ENCODE measurements at places on chromosomes 12 and 14. TPM values are rescaled to one million over a fixed set of nuclear protein-coding genes. Genes with fewer than 3 reads are reported as not detected.

GRCh38 chr12:9957834-9958233 is 13.4 kb upstream of the CLEC12A start:
- H3K36me3 ChIP-seq, result no peaks in the 10 kb centered on the region
- no peak for DNase-seq
- no peak overlapping the region for H3K27ac ChIP-seq
- no peak overlapping the region for H3K4me3 ChIP-seq
- H3K27me3 ChIP-seq, result no peaks in the 10 kb centered on the region
- no peaks in the 10 kb centered on the region for H3K4me1 ChIP-seq

- no peaks in the 10 kb centered on the region for H3K27me3 ChIP-seq
- H3K27ac ChIP-seq, result peak overlapping the region; percentile 99
- no peak for DNase-seq
- H3K36me3 ChIP-seq, result peaks cover 14% of the 10 kb centered on the region
Observed at GRCh38 chr12:49129332-49130150, 1.7 kb downstream of the TUBA1B start.

DNA sequence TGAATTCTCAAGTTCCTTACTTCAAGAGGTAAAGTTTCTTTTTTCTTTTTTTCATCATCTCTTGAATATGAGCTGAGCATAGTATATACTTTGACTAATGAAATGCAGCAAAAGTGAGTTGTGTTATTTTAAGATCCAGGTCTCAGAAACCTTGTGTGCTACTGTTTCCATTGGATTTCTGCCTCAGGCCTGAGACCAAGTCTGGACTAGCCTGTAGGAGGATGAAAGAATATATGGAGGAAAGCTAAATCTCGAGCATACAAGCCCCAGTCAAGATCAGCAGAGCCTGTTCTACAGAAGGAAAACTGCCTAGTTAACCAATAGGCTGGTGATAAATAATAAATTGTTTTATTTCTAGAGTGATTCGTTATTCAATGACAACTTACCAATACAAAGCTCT is 652.5 kb downstream of the C12orf50 start:
- H3K27ac ChIP-seq, result no peak overlapping the region
- DNase-seq, result no peak
- H3K27me3 ChIP-seq, result no peaks in the 10 kb centered on the region
- H3K4me1 ChIP-seq, result no peaks in the 10 kb centered on the region
- no peaks in the 10 kb centered on the region for H3K36me3 ChIP-seq

DNA sequence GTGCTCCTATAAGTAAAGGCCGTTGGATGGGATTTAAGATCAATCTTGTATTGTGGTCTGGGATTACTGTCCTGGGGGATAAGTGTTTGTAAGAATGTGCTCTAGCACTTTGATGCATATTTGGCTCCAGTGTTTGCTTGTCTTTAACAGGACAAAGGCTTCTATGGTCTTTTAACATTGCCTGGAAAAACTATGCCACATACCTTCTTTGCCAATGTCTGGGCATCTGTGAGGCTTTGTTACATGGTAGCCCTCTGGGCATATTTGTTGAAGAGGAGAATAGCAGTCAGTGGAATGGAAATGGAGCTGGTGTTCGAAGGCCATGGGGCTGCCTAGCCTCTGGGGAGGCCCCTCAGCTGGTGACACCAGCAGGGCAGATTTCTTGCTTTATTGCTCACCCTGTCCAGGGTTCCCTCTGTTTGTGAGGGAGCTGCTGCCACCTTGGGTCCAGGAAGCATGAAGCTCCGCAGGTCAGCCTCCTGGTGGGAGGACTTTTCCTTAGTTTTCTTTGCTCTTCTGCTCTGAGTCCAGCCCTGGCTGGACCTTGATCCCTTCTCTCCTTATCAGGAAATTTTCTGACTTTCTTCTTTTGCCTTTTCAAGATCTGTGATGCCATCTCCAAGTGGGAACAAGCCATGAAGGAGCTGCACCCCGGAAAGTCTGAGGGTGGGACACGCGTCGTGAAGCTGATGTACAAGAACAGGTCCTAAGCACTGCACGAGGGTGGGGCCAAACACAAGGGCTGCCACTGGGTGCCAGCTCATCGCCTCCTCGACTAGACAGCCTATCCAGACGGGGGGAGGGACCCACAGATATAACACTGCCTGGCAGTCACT is 19.5 kb downstream of the PIGH start:
- H3K4me1 ChIP-seq, result no peaks in the 10 kb centered on the region
- DNase-seq, result no peak
- H3K27me3 ChIP-seq, result no peaks in the 10 kb centered on the region

DNA sequence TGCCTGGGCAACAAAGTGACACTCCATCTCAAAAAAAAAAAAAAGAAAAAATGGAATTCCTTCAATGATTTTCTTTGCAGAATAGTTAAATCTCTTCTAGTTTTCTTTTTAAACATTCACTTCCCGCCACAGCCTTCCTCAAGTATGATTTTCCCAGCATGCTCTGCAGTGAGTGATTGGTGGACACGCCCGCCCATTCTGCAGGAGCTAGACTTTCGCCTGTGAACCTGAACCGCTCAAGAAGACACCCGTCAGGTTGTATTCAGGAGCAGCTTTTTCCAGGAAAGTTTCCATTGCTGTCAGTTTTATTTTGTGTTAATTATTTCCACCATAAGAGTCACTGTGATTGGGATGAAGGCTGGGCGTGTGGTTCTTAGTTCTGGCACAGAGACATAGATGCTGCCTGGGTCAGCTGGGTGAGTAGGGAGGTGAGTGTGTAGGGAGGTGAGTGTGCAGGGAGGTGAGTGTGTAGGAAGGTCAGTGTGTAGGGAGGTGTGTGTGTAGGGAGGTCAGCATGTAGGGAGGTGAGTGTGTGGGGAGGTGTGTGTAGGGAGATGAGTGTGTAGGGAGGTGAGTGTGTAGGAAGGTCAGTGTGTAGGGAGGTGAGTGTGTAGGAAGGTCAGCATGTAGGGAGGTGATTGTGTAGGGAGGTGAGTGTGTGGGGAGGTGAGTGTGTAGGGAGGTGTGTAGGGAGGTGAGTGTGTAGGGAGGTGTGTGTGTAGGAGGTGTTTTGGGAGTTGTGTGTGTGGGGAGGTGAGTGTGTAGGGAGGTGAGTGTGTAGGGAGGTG is 76.2 kb downstream of the KIF26A start:
- no peaks in the 10 kb centered on the region for H3K4me1 ChIP-seq
- no peak overlapping the region for H3K27ac ChIP-seq
- no peak overlapping the region for H3K4me3 ChIP-seq
- no peak for DNase-seq

- H3K4me3 ChIP-seq, result no peak overlapping the region
- H3K36me3 ChIP-seq, result no peaks in the 10 kb centered on the region
- no peaks in the 10 kb centered on the region for H3K27me3 ChIP-seq
- H3K4me1 ChIP-seq, result peaks cover 3% of the 10 kb centered on the region
- no peak for DNase-seq
Observed at GRCh38 chr12:47714826-47715386, 9.1 kb upstream of the RPAP3 start.

Gene KRT80
- total RNA-seq, result 51.5 TPM

GRCh38 chr12:64993461-64993860 is 127.6 kb downstream of the WIF1 start:
- H3K4me1 ChIP-seq, result no peaks in the 10 kb centered on the region
- H3K27ac ChIP-seq, result no peak overlapping the region
- peaks cover 20% of the 10 kb centered on the region for H3K27me3 ChIP-seq
- no peak for DNase-seq
- H3K36me3 ChIP-seq, result no peaks in the 10 kb centered on the region

DNA sequence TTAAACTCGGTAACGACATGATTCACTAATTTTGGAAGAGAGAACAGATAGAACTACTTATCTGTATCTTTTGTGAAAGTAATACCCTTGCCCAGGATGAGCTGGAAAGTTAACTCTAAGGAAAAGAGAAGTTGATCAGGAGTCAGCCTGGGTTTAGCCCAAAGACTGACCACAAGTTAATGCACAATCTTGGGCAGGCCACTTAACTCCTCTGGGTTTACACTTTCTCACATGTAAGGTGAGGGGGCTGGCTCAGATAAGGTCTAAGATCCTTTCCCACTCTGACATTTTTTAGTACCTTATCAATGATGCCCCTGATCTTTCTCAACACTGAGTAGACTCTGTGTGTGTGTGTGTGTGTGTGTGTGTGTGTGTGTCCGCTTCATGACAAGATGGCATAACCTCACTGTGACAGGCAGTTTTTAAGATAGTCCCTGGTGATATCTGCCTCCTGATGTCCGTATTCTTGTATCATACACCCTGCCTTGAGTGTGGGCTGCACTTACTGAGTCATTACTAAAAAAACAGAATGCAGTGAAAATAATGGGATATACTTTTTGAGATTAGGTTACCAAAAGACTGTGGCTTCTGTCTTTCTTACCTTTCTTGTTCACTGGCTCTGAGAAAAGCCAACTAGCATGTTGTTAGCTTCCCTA is 56.2 kb upstream of the CCDC198 start:
- H3K36me3 ChIP-seq, result no peaks in the 10 kb centered on the region
- H3K4me1 ChIP-seq, result no peaks in the 10 kb centered on the region
- no peak overlapping the region for H3K4me3 ChIP-seq
- no peaks in the 10 kb centered on the region for H3K27me3 ChIP-seq

DNA sequence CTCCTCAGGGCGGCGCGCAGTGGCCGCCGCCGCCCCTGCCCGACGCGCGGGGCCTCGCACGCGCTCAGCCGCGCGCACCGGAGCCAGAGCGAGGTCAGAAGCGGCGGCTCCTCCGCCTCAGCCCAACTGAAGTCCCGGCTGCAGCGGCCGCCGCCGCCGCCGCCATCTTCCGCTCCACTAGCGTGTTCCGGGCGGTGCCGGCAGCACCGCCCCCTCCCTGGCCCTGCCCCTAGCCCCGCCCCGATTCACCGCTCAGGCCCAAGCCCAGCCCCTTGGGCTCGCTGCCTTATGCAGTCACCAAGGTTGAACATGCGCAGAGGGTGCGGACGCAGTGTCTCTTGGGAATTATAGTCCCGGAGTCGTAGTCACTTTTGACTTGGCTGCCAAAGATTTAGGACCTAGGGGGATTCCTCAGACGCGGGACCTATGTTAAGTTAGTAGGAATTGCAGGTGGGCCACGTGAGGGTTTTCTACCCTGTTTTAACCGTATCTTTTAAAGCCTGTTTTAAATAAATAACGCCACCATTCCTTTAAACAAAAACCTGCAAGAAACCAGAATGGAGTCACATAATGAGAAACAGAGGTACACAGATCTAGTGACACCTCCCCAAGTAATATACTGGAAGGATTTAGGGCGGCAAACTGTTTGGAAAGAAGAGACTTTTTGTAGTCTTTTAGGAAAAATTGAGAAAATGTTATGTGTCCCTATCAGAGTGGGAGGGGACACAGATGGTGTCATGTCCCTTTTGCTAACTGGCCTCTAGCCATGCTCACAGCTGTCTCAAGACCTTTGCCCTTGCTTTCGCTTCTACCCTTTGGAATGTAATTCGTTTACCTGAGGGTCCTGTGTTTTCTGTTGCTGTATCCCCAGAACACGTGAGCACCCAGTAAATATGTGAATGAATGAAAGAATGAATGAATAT is at the start of gene PPTC7:
TSS of gene PPTC7 (minus strand) at position 182 of the 923 bp plus-strand sequence. CDS start 287 bp downstream, outside the sequence.
- no peaks in the 10 kb centered on the region for H3K27me3 ChIP-seq
- H3K4me1 ChIP-seq, result peaks cover 18% of the 10 kb centered on the region
- H3K27ac ChIP-seq, result peak within 1 kb of the TSS; percentile 72
- peak within 1 kb of the TSS; percentile 89 for H3K4me3 ChIP-seq

Gene CDKN1B
- total RNA-seq, result 25.9 TPM

- no peak for DNase-seq
- no peaks in the 10 kb centered on the region for H3K27me3 ChIP-seq
- no peak overlapping the region for H3K4me3 ChIP-seq
- H3K27ac ChIP-seq, result no peak overlapping the region
- H3K36me3 ChIP-seq, result no peaks in the 10 kb centered on the region
- H3K4me1 ChIP-seq, result no peaks in the 10 kb centered on the region
Observed at GRCh38 chr12:50882563-50882962, 39.8 kb downstream of the TMPRSS12 start.

DNA sequence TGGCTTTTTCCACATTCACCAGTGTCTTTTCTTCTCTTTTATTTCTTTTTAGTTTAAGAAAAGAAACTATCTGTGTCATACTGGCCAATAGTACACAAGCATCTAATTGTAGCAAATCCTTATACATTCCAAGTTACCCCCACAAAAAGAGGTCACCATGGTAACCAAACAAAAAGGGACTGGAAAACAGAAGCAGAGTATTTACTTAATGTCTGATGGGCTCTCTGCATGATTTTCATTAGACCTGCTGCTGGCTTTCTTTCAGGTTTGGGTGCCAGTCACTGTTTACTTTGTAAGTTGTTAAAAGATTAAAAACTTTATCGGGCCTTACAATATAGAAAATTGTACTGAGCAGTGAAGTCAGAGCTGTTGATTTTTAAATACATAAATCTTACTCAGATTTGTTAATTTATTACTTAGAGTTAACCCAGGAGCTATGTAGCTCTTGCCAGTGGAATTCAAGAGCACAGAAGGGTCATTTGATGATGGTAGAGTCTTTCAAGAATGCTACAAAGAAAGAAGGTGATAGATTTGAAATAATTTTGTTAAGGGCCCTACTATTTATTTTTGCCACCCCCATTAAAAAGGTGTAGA is 123.9 kb downstream of the BRMS1L start:
- H3K27me3 ChIP-seq, result peaks cover 3% of the 10 kb centered on the region
- no peaks in the 10 kb centered on the region for H3K4me1 ChIP-seq
- no peaks in the 10 kb centered on the region for H3K36me3 ChIP-seq
- no peak for DNase-seq
- no peak overlapping the region for H3K4me3 ChIP-seq

Gene MYH6
- total RNA-seq, result not detected

DNA sequence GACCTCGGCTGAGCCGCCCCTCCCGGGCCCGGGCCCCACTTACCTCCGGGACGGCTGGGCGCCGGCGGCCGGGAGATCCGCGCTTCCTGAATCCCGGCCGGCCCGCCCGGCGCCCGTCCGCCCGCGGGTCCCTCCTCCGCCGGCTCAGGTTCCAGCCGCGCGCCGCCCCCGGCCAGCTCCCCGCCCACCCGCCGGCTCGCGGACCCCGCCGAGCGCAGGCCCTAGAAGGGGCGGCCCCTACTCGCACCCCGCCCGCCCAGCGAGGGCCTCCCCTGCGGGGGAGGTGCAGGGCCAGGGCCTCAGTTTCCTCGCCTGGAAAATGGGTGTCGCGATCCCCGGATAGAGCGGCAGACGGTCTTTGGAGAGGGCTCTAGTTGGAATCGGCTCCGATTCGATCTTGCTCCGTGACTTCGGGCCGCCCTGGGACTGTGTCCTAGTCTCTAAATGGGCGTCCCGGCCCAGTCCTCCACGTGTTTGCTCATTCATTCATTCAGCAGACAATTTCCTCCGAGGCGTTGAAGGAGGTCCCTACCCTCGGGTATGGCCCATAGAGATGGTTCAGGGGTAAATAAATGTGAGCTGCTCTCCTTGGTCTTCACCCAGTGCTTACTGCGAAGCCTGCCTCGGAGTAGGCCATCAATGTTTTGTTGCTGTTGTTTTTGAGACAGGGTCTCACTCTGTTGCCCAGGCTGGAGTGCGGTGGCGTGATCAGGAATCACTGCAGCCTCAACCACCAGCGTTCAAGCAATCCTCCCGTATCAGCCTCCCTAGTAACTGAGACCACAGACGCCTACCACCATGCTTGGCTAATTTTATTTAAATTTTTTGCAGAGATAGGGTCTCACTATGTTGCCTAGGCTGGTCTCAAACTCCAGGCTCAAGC is at the start of gene TRPV4:
TSS of gene TRPV4 (minus strand) at position 92 of the 883 bp plus-strand sequence. CDS start 18,602 bp downstream, outside the sequence.
- H3K4me3 ChIP-seq, result no peak within 1 kb of the TSS
- H3K4me1 ChIP-seq, result no peaks in the 10 kb centered on the region
- DNase-seq, result no peak
- no peaks in the 10 kb centered on the region for H3K27me3 ChIP-seq
- H3K36me3 ChIP-seq, result no peaks in the 10 kb centered on the region

Gene CFAP73
- 0.10 TPM for total RNA-seq

- H3K36me3 ChIP-seq, result peaks cover 7% of the 10 kb centered on the region
- H3K27ac ChIP-seq, result no peak overlapping the region
- H3K4me3 ChIP-seq, result no peak overlapping the region
- no peak for DNase-seq
Observed at GRCh38 chr12:131782061-131782460, 46.1 kb upstream of the MMP17 start.

GRCh38 chr12:1993341-1993740 is 10.9 kb downstream of the DCP1B start:
- no peaks in the 10 kb centered on the region for H3K4me1 ChIP-seq
- H3K4me3 ChIP-seq, result no peak overlapping the region
- no peak overlapping the region for H3K27ac ChIP-seq
- peak; percentile 70 for DNase-seq
- no peaks in the 10 kb centered on the region for H3K36me3 ChIP-seq

Data from Panc1 (cell line).